AG08395 (cell line): ENCODE measurements at places on chromosomes 1 and 21.
A peak's percentile ranks its signal among the peaks of the same experiment; 100 is the strongest.

- DNase-seq, result no peak
These were observed 66.7 kb downstream of the RPE65 start for GRCh38 chr1:68383092-68383491.

GRCh38 chr1:235203428-235203827 lies 42.4 kb upstream of the RBM34 start:
- no peak for DNase-seq

DNA sequence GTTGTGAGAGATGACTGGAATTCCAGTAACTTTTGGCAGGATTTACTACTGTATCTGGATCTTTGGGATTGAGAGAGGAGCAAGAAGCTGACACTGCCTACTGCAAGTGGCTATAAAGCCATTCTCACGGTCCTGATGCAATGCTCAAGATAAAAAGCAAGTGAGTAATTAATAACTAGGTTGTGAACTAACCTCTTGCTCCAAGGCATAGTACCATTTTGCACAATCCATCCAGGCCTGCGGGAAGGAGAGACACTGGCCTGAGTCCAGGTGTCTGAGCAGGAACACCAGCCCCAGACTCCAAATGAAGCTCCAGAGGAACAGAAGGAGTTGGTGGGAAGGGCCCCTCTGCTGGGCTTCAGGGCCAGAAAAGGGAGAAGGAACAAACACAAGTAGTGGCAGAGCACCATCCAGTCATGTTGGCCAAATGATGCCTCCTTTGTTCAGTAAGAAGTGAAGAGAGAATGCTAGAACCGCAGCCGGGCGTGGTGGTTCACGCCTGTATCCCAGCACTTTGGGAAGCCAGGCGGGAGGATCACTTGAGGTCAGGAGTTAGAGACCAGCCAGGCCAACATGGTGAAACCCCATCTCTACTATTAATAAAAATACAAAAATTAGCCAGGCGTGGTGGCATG lies 9.9 kb upstream of the SLC45A3 start:
- no peak for DNase-seq

DNA sequence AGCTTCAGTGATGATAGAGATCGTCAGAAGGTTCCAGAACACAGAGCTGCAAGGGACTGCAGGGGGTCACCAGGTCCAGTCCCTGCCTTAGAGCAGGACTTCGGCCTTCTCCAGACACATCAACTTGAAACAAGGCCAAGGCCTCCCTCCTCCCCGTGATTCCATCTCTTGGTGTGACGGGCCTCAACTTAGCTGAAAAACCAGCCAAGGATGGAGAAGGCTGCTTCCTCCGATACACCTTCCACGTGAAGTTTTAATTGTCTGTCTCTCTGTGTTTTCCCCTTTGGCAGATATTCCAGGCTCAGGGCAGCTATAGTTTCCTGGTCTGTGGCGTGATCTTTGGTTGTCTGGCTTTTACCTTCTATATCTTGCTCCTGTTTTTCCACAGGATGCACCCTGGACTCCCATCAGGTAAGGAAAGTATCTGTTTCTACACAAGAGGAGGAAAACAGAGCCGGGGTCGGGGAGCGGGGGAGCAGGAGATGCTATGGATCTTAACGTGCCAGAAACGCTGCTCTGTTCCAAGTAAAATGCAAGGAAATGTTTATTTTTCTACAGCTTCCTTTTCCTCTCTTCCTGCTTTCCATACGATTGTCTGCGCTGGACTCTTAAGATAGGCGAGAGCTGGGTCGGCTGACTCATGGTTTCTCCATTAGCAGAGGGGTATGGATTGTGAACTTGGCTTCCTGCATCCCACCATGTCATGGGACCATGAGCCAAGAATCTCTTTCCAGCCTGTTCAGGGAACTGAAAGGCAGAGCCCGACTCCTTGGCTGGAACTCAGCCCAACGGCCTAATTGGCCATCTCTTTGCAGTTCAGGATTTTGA lies 32.8 kb downstream of the ELK4 start:
- DNase-seq, result no peak

GRCh38 chr1:201912832-201913231 lies 24.1 kb downstream of the SHISA4 start:
- no peak for DNase-seq

- no peak for DNase-seq
These were observed 47.5 kb upstream of the NEK7 start for GRCh38 chr1:198109371-198109715.

- no peak for DNase-seq
These were observed 59.5 kb upstream of the LRRC53 start for GRCh38 chr1:74571891-74572290.

- no peak for DNase-seq
These were observed 1.9 kb downstream of the TNFRSF18 start for GRCh38 chr1:1204425-1204920.

- DNase-seq, result peak; percentile 57
These were observed at the start of gene MLLT11 for GRCh38 chr1:151060007-151060656. MLLT11 (plus strand) TSS chr1:151060397; CDS start chr1:151067225, 6,828 bp downstream.

- no peak for DNase-seq
These were observed 454.4 kb upstream of the ADGRL4 start for GRCh38 chr1:79460773-79461436.

DNA sequence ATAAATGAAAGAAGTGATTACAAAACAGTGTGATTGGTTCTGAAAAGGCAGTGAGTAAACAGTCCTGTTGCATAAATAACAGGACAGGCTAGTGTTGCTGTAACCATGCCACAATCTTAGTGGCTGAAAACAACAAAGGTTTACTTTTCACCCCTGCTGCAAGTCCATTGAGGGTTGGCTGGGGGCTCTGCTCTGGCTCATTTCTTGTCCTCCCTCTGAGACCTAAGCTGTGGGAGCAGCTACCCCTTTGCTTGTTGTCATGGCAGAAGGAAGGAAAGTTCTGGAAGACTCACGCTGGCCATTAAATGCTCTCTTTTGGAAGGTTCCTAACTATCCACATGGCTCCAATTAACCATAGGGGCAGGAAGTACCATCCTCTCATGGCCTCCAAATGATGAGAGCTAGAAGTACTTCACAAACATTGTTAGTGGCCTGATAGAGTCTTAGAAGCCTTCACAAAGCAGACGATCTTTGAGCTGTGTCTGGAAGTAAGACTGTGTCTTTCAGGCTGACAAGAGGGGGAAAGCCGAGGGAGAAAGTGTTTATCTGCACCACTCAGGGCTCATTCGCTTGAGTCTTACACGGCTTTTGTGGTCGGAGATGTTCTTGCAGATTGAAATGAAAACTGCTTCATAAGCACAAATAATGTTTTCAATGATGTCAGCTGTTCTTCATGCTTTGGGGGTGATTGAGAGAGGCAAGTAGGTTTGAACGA lies 11.9 kb downstream of the RCSD1 start:
- DNase-seq, result no peak

DNA sequence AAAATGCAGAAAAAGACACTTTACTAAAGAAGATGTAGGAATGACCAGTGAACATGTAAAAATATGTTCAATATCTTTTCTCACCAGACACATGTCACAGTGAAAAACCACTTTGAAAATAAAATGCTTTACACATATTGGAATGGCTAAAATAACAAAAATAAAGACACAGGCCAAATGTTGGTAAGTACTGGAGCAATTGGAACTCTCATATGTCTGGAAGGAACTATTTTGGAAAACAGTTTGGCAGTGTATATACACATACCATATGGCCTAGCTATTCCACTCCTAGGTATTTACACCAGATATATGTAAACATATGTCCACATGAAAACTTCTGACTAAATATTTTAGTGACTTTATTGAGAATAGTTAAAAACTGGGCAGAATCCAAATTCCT lies 927.2 kb downstream of the BRINP3 start:
- DNase-seq, result no peak

DNA sequence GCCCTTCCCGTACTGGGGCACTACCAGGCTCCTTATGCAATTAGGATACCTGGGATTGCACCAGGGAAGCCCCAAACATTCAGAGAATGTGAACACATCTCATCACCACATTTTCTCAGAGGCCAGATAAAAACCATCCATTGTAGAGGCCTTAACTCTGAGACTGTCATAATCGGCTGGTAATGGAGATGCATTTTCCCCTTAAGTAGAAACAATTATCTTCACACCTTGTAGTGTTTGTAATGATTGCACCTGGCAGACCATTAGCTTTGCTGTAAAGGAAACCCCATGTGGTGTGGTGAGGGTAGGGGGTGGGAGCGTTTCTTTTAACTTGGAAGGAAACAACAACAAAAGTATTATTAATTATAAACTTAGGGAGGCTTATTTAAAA lies 90.0 kb upstream of the TLR5 start:
- DNase-seq, result no peak

DNA sequence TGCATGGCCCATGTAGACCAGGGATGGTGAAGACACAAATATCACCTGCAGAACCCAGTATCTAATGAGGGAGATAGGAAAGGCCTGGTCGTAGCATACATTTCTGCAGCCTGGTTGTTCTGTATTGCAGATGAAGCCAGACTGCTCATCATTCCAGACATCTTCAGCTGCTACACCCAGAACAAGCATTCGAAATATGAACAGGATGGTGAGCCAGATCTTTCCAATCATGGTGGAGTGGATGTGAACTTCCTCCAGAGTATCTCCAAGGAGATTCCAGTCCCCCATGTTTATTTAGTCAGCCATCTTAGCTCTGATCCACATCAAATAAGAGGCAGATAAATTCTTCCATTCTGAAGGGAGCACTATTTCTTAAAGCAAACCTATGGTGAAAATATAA lies 2.7 kb upstream of the MYCBP start:
- DNase-seq, result no peak

- peak; percentile 25 for DNase-seq
These were observed 20.6 kb downstream of the RUNX3 start for GRCh38 chr1:24909388-24909898.

DNA sequence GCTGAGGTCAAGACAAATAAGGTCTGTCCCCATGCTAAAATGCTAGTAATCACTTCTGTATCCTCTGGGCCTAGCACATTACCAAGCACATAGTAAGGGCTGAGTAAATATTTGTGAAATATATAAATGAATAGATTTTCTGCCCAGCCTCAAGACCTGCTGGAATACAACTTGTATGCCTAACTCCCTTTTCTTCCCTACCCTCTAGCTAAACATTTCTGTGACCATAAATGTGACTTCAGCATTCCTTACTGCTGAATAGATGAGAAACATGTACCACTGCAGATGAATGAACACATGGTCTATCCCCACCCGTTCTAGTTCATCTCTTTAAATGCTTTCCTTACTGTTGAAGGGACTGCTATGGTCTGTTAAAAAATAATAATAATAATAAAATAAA lies 209.0 kb upstream of the HOOK1 start:
- DNase-seq, result peak; percentile 23

GRCh38 chr1:181783208-181783607 lies 278.3 kb downstream of the ZNF648 start:
- no peak for DNase-seq

DNA sequence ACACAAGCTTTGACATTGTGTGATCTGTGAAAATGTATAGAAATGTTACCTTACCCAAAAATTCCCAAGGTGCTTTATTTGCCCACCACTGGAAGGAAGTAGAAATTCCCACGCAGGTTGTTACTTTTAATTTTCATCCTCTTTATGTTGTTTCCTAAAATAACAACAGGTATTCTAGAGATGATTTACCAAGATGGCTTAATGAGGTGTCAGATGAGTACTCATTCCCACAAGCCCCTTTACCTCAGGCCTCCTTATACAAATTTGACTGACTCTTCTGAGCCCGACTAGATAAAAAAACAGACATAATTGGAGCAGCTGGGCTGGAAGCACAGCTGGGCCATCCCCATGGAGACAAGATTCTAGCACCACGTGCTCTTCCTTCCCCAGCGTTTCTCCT lies 114.6 kb downstream of the LIPI start:
- no peak for DNase-seq

GRCh38 chr1:114549137-114549536 lies 32.3 kb downstream of the BCAS2 start:
- DNase-seq, result no peak

DNA sequence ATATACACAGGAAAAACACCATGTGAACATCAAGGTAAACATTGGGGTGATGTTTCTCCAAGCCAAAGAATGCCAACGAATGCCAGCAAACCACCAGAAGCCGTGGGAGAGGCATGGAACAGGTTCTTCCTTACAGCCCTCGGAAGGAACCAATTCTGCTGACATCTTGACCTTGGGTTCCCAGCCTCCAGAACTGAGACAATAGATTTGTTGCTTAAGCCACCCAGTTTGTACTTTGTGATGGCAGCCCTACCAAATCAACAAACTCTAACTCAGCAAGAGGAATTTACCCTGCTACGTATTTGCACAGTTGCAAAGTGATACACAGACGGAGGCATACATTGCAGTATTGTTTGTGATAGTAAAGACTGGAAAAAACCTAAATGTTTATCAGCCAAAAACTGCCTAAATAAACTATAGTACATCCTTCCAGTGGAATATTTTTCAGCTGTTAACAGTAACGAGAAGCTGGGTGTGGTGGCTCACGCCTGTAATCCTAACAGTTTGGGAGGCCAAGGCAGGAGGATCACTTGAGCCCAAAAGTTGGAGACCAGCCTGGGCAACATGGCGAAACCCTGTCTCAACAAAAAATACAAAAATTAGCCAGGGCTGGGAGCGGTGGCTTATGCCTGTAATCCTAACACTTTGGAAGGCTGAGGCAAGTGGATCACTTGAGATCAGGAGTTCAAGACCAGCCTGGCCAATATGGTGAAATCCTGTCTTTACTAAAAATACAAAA lies 12.5 kb upstream of the ZC3H12A start:
- no peak for DNase-seq

- no peak for DNase-seq
These were observed 18.6 kb downstream of the PCSK9 start for GRCh38 chr1:55057956-55058298.

DNA sequence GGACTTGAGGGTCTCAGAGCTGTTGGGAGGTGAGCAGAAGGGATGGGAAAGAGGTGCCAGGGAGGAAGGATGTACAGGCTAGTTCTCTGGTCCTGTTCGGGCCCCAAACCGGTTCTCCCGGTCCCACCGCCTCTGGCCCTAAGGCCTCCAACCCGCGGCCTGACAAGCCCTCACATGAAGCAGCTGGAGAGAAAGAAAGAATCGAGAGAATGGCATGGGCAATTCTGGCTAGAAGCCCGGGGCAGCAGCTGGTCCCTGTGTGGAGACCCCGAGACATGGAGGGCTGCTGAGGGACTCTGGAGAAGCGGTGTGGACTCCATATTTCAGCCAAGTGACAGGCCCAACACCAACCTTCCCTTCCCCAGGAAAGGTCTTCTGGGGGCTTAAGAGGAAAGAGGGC lies 730 bp downstream of the CDC42SE1 start:
- DNase-seq, result peak; percentile 4

DNA sequence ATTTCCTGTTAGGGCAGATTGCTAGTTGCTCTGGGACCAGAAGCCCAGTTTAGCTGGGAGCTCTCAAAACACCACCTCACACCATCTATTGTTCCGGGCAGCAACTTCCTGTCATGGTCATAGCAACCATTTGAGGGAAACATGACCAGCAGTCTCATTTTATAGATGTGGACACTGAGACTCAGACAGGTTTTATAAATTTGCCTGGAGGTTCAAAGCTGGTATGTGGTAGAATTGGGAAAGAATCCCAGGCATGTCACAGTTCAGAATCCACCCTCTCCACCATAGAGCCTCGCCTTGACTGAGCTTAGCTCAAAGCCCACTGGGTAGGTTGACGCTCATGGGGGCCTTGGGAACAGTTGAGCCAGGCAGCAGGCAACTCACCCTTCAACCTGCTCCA lies 14.0 kb upstream of the TRIM67 start:
- no peak for DNase-seq

- peak; percentile 68 for DNase-seq
These were observed 18.2 kb downstream of the DNALI1 start for GRCh38 chr1:37574834-37575480.
